ENCODE measurements at places on chromosomes 3 and 15. TPM values are rescaled to one million over a fixed set of nuclear protein-coding genes. Genes with fewer than 3 reads are reported as not detected.

DNA sequence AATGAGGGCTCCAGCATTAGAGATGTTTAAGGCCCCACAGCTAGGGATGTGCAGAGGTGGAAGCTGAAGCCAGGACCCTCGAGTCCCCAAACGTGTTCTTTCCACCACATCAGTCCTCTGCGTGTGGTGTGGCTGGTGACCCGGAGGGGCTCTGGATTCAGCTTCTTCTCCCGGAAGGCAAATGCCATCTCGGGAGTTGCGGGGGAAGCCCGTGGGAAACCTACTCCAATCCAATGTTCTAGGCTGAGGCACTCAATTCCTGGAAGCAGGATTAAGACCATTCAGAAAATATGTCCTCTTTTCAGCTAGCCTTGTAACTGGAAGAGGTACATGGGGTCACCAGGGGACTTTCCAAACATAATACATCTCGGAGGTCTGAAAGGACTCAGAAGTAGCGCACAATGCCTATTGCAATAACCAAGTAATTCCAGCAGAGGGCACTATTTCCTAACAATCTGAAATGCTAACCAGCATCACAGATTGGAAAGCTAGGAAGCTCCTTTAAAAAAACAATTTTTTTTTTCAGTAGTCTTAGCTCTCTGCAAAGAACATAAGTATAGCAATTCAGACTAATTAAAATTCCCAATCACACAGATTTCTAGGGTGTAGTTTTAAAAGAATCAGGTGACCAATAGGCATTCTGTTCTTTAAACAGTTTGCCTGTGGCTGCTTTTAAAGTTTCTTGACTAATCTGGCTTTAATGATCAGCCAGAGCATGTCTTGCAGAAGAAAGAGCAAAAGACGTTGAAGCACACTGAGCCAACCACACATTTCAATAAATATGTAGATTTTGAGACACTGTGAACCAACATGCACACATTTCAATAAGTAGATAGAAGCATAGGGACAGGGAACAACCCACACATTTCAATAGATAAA, 36.1 kb downstream of the BNC1 start:
- no peak for DNase-seq

DNA sequence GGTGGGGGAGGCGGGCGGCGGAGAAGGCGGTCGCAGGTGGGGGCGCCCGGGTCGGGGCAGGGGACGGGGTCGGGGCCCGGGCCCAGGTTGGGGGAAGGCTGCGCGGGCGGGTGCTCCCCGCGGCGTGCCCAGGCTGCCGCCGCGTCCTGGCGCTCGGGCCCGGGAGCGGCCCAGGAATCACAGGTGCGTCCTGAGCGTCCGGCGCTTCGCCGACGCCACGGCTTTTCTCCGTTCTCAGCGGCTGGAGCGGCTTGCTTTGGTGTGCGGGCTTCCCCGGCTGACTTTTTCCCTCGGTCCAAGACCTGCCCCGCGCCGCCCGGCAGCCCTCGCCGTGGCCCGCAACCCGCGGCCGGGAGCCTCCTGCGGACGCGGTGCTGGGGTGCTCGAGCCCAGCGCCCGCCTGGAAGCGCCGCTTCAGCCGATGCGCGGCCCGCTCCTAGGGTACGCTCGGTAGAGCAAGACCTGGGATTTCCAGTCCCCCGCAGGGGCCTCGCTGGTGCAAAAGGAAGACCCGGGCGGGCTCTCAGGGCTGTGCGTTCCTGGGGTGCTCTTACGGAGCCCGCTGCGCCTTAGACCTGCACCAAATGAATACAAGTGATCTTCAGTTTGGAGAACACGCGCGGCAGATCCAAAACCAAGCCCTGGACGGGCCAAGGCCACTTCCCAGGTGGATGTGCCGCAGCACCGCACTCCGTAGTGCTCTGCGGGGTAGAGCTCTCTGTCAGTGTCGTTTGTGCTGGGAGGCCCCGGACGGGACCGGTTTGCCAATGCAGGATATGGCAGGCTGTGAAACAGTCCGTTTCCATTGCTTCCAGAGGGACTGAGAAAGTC, 639 bp downstream of the NIPA1 start:
- peak; percentile 30 for DNase-seq

GRCh38 chr3:16477056-16477455, 36.4 kb downstream of the RFTN1 start:
- no peak for DNase-seq

RTP1 gene
- total RNA-seq = not detected

SKOR1 gene
- 0.27 TPM for total RNA-seq

DNA sequence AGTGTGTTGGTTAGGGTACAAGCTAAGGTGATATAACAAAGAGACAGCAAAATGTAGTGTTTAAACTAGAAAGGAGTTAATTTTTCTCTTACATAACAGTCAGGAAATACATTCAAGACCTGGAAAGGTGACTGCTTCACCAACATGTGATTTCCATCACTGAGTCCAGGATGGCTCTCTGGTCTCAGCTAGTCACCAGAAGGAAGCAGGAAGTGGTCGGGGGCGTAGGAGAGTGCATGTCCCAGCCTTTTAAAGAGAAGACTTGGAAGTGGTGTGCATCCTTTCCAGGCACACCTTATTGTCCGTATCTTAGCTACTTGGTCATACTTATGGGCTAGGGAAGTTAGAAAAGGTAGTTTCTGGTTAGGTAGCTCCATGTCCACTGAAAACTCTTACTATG, 11.1 kb upstream of the UBE2Q2 start:
- no peak for DNase-seq

DNA sequence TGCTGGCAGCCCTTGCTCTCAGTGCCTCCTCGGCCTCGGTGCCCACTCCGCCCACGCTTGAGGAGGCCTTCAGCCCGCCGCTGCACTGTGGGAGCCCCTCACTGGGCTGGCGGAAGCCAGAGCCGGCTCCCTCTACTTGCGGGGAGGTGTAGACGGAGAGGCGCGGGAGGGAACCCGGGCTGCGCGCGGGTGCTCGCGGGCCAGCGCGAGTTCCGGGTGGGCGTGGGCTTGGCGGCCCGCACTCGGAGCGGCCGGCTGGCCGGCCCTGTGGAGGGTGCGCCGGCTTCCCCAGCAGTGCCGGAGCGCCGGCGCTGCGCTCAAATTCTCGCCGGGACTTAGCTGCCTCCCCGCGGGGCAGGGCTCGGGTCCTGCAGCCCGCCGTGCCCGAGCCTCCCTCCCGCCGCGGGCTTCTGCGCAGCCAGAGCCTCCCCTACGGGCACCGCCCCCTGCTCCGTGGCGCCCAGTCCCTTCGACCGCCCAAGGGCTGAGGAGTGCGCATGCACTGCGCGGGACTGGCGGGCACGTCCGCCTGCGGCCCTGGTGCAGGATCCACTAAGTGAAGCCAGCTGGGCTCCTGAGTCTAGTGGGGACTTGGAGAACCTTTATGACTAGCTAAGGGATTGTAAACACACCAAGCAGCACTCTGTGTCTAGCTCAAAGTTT, 231.5 kb downstream of the EFHB start:
- no peak for DNase-seq

DNA sequence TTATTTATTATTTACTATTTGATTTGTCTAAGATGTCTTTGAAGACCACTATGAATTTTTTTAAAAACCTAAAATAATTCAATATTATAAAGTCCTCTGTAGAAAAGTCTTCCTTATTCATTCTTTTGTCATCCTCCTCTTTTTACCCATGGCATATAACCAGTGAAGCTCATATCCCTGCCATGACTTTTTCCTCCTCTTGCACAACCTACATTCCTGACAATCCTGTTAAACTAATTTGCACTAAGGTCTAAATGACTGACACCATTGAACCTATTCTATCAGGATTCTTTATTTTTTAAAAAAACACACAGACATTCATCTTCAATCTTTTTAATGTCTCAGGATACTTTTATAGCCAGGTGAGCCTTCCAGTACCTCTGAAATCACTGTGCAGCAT, 159.9 kb upstream of the SLC2A2 start:
- no peak for DNase-seq

DNA sequence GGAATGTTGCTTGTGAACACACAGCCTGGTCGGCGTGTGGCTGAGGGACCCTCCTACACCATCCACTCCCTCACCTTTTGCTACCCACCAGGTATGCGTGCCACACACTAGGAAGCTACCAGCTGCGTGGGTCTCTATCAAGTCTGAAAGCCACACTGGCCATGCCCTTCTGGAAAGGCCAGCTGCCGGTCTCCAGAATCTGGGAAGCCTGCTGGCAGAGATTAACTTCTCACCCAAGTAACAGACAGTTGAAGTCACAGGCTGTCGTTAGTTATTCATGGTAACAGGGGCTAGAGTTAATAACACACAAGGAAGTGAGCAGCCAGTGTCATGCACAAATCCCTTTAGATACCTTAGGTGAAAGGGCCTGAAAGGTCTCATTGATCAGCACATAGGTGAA, 48.1 kb downstream of the SUSD5 start:
- no peak for DNase-seq

- no peak for DNase-seq
Measured at GRCh38 chr3:42735615-42736014, 33.0 kb upstream of the HHATL start.

DNA sequence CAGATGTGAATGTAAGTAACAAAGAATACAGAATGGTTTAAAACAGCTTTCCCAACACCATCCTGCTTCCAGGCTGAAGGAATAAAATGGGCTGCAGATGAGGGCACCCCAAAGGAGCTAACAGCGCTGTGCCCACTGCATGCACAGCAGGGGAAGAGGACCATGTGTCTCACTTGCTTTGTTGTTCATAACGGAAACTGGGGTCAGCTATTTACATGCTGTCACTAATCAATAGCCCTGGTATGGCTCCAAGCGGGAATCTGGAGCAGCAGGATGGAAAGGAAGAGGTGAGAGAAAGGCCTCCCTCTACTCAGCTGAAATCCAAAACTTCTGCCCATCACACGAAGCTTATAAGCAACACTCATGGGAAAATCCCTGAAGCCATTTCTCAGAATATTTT, 67.4 kb downstream of the TBC1D2B start:
- no peak for DNase-seq

DNA sequence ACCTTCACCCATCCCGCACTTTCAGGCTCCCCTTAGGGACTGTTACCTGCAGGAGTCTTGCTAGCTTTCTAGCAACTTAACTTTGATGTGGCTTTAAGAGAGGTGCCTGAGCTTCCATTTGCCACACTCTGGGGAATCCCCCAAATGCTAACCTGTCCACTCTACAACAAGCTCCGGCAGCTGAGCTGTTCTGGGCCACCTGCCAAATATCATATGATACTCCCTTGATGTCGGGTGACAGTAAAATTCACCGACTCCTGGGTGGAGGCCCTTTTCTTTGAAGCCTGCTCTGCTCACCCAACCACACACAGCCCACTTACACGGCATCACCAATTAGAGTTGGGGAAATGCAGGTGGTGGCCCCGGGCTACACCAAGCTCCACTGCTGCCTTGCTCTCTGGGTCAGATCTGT, 38.0 kb upstream of the XCR1 start:
- peak; percentile 57 for DNase-seq

DNA sequence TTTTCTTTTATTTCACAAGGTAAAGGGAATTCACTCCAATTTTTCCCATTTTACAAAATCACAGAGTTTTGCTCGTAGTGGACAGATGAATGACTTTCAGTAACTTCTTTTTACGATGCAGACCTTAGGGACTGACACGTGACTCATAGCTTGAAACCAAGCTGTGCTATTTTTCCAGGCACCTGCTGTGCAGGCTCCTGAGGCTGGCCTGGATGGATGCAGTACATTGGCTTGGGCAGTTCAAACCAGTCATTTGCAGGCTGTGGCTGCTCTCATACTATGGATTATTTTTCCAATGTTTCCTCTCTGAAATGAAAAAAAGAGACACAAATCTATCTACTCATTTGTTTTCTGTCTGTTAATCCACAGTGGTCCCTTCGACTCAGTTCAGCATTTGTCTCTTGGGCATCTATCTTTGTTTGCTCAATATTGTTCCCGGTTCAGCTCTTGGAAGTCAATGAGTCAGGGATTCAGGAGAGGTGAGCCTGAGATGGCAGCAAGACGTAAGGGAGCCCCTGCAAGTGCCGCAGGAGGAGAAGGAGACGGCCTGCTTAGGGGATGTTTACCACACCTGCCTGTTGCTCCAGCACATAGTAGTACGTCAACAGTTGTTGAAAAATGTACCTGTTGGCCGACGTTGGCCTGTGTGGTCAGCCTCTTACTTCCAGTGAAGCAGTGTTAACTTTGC, 92.8 kb downstream of the SV2B start:
- DNase-seq = no peak

All from transverse colon (tissue), 4 donors.